ENCODE measurements at places on chromosomes 16 and 17.

DNA sequence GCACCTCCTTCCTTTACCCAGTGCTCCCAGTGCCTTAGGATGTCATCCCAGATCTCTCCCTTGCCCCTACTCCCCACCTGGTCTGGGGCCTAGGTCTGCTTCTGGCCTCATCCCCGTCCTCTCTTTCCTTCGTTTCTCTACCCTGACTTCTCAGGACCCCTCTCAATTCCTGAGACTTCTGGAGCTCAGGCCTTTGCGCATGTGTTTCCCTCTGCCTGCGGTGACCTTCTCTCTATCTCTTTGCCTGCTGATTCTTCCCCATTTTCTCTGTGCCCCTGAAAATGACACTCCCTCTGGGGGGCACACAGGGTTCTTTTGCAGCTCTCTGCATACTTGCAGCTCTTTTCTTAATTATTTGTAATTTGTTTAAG, 13.5 kb downstream of the ADORA2B start:
- no peak for DNase-seq

DNA sequence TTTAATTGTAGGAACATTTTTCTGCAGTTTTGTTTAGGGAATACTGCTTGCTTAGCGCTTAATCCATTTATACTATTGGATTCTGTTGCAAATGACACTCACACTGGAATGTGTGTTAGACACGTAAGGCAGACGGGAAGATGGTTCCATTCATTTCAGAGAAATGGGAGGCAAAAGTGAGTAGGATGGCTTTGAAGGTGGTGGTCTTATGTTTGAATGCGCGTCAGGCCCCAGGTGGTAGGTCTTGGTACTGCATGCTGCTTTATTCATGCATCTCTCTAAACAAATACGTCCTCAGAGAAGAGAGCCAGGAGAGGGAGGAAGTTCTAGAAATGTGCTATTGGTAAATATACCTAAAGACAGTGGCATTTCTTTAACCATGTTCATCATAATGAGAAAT, 997.6 kb upstream of the RBFOX1 start:
- DNase-seq, result no peak

GRCh38 chr17:45149037-45149668, 878 bp downstream of the HEXIM1 start:
- peak; percentile 88 for DNase-seq

- DNase-seq, result no peak
Observed at GRCh38 chr17:40417258-40417608, 463 bp downstream of the TOP2A start.

DNA sequence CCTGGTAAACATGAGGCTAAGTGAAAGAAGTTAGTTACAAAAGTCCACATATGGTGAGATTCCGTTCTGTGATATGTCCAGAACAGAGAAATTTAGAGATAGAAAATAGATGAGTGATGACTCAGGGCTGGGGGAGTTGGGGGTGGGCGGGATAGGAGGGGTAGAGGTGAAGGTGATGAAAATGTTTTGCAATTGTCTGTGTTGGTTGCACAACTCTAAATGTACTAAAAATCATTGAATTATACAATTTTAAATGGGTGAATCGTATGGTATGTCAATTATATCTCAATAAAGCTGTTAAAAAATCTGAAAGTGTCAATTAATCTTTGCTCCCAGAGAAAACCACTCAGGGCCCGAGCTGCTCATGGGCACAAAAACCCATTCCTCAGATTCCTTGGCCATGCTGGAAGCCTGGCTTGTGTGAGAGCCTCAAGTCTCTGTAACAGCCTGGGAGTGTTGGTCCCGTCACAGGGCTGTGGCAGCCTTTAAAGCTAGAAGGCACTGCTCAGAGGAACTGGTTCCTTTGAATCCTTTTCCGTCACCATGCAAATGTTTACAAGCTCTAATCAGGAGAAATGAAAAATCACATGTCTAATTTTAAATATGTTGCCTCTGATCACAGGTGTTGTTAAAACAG, 225.3 kb downstream of the WWOX start:
- DNase-seq, result no peak

DNA sequence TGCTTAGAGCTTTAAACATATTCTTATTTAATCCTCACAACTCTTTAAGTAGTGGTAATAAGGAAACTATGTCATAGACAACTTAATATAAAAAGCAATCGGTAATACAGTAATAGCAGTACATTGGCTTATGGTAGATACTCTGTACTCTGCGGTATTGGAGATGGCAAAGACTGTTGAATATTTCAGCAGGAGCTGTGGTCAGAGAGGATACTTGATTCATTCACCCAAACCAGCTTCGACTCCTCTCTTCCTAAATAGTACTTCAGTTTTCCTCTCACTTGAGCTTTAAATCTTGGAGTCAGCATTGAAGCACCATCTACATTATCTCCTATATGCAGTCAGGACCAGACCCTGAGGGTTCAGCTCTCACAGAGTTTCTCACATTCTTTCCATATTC, 169.3 kb downstream of the CYB561 start:
- no peak for DNase-seq

DNA sequence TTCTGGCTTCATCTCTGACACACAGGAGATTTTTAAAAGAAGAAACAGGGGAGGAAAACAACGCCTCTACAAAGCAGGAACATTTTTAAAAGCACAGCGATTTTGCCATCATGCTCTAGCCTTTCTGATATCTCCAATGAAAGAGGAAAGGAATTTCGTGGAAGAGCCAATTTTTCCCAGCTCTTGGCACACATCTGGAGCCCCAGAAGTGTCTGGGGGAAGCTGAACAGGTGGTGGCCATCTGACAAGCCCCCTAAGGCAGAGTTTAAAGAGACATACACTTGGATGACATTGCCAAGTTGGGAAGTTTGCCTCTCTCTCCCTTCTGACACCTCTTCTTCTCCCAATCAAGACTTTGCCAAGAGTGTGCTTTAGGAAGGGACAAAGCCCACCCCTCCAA, 82.1 kb downstream of the CCT6B start:
- no peak for DNase-seq

- DNase-seq, result no peak
Observed at GRCh38 chr17:73214008-73214407, 21.2 kb downstream of the COG1 start.

- no peak for DNase-seq
Observed at GRCh38 chr16:27515874-27516353, 33.8 kb downstream of the GTF3C1 start.

- DNase-seq, result no peak
Observed at GRCh38 chr16:12988071-12988470, 86.7 kb downstream of the SHISA9 start.

DNA sequence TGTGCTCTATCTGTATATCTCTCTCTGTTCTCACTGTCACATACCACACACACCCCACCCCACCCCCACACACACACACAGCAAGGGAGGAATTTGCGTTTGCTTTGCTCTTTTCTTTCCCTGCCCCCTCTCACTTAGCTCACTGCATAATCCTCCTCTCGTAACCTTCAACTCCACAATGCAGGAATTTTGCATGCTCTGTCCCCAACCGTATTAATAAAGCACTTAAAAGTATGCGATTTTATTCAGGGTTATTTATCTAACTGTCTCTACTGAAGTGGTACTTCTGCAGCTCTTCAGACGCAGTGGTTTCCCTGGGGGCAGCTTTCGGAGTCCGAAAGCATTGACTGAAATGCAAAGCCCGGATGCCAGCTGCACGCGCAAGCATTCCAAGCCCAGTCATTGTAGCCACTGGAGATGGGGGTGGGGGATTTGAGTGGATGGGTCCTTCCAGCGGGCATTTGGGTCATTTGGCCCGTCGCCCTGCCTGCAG, 105.4 kb upstream of the RBFOX1 start:
- DNase-seq, result no peak

GRCh38 chr17:75507733-75508719, 7.3 kb downstream of the CASKIN2 start:
- no peak for DNase-seq

GRCh38 chr16:14365200-14365851, 264.7 kb downstream of the PARN start:
- no peak for DNase-seq

- no peak for DNase-seq
Observed at GRCh38 chr17:6695051-6695450, 18.1 kb downstream of the SLC13A5 start.

- no peak for DNase-seq
Observed at GRCh38 chr16:64933885-64934284, 188.0 kb downstream of the CDH11 start.

- no peak for DNase-seq
Observed at GRCh38 chr17:49916854-49917515, 52.0 kb upstream of the DLX4 start.

- DNase-seq, result no peak
Observed at GRCh38 chr17:50114401-50114800, 15.6 kb downstream of the SAMD14 start.

DNA sequence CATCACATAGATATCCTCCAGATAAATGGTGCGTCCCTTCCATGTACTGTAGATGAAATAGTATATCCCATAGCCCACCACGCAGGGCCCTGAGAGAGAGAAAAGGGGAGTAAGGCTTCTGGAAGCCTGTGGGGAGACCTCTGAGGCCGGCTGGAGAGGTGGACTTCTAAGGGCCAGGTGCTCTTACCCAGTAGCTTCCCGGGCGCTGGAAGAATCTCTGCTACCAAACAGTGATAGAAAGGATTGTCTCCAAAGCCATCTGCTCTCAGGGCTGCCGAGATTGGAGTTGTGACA, 718 bp downstream of the SAT2 start:
- DNase-seq, result no peak

GRCh38 chr17:74210191-74211140, 2.9 kb upstream of the TTYH2 start:
- DNase-seq, result no peak

GRCh38 chr17:9666461-9667050, 21.2 kb downstream of the USP43 start:
- DNase-seq, result no peak

GRCh38 chr16:89334050-89334449, 116.5 kb downstream of the ZNF778 start:
- DNase-seq, result no peak

DNA sequence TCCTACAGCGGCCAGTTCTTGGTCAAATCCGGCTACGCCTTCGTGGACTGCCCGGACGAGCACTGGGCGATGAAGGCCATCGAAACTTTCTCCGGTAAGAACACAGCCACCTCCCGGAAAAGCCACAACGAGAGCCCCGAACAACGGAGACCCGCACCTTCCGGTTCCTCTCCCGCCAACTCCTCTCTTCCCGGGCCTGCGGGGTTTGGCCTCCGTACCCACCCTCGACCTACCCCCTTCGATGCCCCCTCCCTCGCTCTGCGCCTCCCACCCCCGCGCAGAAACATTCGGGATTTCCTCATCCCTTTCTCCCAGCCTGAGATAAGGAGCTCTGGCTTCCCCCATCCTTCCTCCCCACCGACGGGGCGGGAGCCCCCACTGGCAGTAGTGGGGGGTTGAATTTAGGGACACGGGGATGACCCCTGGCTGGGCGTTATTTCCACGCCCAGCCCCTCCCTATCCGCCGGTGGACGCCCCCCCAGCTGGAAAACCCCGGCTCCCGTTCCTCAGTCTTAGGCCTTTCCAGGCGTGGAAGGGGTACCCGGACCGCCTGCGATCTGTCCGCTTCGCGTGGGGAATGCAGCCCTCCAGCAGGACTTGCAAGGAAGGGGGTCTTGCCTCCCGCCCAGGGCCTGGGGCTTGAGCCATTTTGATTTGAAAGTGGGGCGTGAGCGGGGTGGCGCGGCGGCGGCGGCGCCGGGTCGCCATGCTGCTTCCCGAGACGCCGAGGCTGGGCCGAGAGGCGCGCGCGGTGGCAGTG, 822 bp downstream of the IGF2BP1 start:
- no peak for DNase-seq

GRCh38 chr17:45660474-45660873, 123.6 kb upstream of the CRHR1 start:
- peak; percentile 4 for DNase-seq

GRCh38 chr16:80309178-80309577, 231.6 kb upstream of the DYNLRB2 start:
- no peak for DNase-seq

- no peak for DNase-seq
Observed at GRCh38 chr16:77300256-77300655, 101.0 kb downstream of the SYCE1L start.

DNA sequence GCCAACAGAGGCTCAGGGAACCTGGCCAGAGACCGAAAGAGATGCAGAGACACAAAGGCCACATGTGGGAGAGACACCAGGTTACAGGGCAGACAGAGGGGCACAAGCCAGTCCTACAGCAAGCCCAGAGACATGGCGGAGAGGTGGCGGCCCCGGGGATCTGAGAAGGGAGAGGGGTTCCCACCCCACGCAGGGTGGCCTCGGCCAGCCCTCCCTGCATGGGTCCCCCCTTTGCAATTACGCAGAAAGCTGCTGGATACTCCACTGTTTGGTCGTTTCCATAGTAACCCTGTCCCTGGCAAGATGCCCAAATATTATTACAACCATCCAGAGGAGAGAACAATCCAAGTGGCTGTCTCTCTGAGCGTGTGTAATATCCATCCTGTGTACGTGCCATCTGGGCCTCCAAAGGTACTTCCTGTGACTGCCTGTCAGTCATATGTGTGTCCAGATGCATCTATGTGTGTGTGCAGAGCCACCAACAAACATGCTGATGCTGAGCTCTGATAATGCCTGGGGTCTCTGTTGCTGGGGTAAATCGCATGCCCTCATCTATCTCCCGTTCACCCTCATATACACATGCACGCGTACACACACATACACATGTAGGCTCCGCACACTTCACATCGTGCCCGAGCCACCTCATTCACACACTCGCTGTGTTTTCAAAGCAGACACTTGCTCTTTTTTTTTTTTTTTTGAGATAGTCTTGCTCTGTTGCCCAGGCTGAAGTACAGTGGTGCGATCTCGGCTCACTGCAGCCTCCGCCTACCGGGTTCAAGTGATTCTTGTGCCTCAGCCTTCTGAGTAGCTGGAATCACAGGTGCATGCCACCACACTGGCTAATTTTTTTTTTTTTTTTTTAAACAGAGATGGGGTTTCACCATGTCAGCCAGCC, 5.5 kb downstream of the PCGF2 start:
- DNase-seq, result no peak

GRCh38 chr17:50769884-50770283, 2.6 kb upstream of the ANKRD40CL start:
- no peak for DNase-seq

- no peak for DNase-seq
Observed at GRCh38 chr17:56317351-56318208, 164.3 kb downstream of the ANKFN1 start.

DNA sequence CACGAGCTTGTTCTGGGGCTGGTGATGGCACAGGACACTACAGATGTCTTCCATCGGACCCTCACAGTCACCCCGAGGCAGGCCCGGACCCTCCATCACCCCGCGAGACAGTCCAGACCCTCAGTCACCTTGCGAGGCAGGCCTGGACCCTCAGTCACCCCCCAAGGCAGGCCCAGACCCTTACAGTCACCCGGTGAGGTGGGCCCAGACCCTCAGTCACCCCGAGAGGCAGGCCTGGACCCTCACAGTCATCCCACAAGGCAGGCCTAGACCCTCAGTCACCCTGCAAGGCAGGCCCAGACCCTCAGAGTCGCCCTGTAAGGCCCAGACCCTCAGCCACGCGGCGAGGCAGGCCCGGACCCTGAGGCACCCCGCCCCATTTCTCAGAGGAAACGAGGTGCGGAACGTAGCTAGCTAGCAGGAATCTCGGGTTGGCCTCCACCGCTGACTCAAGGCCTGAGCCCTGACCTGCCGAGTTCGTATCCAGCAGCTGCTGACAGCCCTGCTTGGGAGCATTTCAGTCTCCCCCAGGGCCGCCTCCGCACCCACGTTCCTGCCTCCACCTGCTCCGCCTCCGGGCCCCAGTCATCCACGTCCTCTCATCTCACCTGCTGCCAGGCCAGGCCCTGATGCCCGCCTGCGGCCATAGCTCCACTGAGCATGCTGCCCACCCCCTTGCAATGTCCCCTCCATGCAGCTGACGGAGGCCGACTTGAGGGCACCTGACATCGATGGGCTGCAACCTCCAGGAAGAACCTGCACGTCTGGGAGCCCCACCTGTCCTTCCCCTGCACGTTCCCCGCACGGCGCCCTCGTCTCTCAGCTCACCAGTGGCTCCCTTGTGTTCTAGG, 28.7 kb downstream of the RPH3AL start:
- no peak for DNase-seq
